NCI-H510A (cell line): ENCODE measurements at places on chromosomes 13 and 19.

GRCh38 chr19:1311543-1312091 is 25.9 kb downstream of the EFNA2 start:
- DNase-seq = no peak

DNA sequence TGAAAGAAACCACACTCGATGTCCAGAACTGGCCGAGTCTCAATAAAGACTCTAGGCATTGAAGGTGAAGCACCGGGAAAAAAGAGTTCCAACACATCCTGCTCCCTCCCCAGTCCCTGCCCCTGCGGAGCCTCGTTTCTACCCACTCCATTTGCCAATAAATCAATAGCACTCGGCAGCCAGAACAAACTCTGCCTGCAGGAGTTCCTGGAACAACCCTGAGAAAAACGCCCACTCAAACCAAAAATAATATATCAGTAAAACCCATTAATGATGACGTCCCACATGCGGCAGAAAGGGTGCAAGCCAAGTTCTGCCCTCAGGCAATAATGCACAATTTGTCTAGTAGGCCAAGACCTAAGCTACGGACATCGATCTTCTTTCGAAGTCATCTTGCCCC is 41.0 kb downstream of the PDCD5 start:
- DNase-seq = no peak

DNA sequence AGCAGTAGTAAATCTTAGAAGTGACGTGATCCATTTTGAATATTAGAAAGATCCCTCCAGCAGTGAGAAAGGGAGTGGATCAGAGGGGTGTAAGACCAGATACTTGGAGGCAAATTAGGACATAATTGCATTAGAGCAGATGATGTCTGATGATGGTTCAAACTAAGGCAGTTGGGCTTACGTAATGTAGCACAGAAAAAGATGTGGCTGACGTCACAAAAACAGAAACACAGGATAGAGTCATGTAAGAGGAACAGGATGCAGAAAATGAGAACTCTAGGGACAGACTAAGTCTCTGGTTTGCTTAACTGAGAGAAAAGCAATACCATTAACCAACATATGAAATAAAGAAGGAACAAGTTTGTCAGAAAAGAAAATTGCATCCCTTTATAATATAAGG is 392.5 kb upstream of the DACH1 start:
- no peak for DNase-seq

- DNase-seq = peak; percentile 39
Measured at GRCh38 chr13:111610081-111610480, 289.6 kb downstream of the TEX29 start.

DNA sequence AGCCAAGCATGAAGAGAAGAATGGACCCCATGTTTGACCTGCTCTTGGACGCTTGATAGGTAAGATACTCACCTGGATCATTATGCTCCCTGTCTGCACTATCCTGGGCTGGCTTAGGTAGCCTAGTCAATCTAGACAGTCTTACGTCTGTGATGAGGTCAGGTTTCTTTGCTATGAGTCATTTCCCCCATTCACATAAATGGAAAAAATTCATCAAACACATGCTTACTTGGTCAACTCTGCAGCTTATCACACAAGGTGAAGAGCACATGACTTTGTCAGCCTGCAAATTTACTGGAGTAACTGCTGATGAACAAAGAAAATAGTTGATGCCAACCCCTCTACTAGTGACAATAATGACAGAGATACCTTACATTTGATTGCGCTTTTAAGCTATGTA is 170.0 kb downstream of the NUFIP1 start:
- DNase-seq = no peak

GRCh38 chr13:97432232-97432916 is 1.6 kb upstream of the RAP2A start:
- no peak for DNase-seq

GRCh38 chr13:41241626-41242025 is 21.8 kb downstream of the MTRF1 start:
- DNase-seq = no peak

DNA sequence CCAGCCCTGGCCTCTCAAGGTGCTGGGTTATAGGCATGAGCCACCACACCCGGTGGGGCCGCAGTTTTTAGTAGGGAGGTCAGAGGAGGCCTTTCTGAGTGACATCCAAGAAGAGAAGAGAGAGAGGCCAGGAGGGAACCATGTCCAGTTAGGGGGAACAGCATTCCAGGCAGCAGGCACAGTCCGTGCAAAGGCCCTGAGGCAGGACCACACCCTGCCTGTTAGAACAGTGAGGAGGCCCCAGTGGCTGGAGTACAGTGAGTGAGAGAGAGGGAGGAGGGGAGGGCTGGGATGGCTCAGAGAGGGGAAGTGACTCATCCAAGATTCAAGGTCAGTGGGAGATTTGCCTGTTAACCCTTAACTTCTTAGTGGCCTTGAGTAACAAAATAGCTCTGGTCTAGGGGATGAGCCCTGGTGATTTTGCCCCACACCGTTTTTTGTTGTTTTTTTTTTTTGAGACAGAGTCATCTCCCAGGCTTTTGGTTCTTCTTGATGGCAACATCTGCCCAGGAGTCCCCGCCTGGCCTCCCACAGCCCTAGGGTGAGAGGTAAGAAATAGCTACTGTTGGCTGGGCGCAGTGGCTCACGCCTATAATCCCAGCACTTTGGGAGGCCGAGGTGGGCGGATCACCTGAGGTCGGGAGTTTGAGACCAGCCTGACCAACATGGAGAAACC is 2.7 kb upstream of the PLIN3 start:
- no peak for DNase-seq

DNA sequence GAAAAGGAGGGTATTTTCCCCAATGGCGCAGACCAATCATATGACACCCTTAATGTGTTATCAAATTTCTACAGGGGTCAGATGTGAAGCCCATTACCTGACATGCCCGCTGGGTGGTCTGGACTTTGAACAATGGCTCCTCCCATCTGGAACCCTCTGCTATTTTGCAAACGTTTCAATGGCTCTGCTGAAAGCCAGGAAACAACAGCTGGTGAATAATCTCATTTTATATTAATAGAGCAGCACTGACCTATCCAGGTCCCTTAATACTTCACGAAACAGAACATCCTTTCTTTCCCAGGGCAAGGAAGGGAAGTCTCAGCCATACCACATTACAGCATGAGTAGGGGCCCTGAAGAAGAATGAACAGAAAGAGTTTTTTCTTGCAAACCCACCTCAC is 20.3 kb upstream of the KPNA3 start:
- DNase-seq = no peak

DNA sequence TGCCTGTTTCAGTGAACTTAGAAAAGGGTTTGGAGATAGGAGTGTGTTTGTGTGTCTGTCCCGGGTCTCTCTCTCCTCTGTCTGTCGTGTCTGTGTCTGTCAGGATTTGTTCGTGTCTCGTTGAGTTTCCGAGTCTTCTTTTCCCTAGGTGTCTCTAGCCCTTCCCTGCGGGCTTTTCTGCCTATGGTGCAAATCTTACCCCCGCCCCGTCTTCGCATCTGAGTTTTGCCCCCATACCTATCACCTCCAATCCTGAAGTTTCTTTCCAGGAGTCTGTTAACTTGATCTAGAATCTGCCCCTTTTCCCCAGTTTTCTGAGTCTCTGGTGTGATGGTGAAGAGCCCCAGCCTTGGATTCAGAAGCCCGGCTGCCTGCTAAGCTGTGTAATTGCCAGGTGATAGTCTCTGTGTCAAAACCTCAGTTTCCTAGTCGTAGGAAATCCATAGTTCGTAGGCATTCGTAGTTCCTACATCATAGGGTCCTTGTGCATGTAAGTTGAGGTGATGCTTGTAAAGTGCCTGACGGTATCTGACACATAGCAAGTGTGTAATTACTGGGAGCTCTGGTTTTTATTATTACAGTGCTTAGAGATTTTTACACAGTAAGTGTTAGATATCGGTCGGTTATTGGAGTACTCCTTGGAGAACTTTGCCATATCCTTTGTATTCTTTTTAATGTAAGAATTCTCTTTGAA is 782 bp downstream of the EPN1 start:
- DNase-seq = no peak

DNA sequence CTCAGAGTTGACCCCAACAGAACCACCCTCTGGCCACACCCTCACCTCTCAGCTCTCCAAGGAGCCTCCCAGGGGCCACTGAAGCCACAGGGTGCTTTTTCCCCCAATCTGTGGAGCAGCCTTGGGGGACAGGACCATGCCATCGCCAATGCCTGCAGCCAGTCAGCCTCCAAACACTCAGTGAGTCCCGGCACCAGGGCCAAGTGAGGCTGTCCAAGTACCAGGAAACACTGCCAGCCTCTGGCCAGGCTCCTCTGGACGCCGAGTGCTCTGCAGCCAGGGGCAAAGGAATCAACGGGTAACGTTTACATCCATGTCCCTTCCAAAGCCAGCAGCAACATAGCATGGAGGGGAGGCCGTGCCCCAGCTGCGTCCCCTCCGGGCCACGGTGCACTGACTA is 9.5 kb upstream of the COMP start:
- no peak for DNase-seq

DNA sequence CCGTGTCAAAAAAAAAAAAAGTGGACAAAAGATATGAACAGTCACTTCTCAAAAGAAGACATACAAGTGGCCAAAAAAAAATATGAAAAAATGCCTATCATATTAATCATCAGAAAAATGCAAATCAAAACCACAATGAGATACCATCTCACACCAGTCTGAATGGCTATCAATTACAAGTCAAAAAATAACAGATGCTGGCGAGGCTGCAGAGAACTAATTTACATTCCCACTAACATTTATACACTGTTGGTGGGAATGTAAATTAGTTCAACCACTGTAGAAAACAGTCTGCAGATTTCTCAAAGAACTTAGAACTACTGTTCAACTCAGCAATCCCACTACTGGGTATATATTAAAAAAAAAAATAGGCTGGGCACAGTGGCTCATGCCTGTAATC is 26.5 kb upstream of the FOXO1 start:
- no peak for DNase-seq

DNA sequence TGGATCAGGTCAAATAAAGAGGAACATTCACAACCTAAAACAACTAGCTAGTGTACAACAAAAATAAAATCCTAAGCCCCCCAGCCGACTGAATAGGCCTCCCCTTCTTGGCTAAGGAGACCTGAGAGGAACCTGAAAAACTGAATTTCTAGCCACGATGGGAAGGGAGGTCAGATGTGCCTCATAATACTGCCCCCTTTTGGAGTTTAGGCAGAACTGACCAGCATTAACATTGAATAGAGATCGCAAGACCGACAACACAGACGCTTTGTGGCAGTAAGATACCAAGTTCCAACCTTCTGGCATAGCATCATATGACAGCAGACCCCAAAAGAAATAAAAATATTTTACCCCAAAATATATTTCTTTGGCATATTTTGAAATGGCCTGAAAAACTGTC is 15.9 kb downstream of the CBY2 start:
- DNase-seq = no peak

GRCh38 chr19:37981785-37982475 is 74.9 kb downstream of the SIPA1L3 start:
- peak; percentile 70 for DNase-seq

- DNase-seq = no peak
Measured at GRCh38 chr13:33353210-33353609, 67.7 kb upstream of the STARD13 start.

DNA sequence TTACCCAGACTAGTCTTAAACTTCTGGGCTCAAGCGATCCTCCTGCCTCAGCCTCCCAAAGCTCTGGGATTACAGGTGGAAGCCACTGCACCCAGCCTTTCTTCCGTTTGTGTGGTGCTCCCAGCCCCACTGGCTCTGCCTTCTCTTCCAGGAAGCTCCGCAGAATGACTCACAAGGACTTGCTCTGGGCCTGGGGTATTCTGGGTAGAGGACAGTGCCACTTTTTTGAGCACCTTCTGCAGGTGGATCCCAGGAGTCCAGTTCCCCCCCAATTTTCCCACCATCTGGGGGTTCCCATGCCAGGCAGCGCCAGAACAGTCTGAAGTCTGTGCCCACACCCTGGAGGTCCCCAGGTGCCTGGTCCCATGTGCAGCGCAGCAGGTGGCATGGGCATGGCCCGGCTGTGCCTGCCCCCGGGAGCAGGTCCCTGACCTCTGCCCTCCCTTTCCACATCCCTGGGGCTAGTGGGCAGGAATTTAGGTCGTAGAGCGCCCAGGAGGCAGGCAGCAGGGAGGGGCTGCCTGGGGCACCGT is 1.6 kb downstream of the REEP6 start:
- no peak for DNase-seq

DNA sequence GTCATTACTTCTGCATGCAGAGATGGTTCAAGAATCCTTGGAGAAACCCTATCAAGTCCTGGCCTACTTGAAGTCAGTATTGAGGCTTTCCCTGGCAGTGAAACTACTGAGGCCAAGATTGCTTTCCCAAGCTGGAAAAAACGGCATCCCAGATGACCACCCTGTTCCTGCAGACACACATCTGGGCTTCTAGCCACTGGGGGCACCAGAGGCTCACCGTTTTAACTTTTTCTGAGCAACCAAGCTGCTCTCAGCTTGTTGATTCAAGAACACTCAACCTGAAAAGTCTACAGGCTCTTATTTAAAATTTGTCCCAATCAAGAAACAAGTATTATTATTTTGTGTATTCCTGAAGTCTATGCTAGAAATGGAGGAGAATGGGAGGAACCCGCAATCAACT is 66.6 kb downstream of the SPRYD7 start:
- DNase-seq = no peak

GRCh38 chr19:50933640-50934039 is 19.2 kb downstream of the KLK5 start:
- no peak for DNase-seq

GRCh38 chr19:10828981-10829821 is 6.8 kb downstream of the TMED1 start:
- DNase-seq = no peak

DNA sequence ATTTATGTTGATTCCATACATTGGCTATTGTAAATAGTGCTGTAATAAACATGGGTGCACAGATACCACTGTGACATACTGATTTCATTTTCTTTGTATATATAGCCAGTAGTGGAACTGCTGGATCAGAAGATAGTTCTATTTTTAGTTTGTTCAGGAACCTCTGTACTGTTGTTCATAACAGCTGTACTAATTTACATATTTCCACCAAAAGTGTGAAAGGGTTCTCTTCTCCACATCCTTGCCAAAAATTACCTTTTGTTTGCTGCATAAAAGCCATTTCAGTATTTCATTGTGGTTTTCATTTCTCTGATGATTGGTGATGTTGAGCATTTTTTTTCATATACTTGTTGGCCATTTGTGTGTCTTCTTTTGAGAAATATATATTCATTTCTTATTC is 1962.1 kb downstream of the PCDH9 start:
- DNase-seq = no peak

- DNase-seq = no peak
Measured at GRCh38 chr19:40689339-40690049, 957 bp downstream of the NUMBL start.

GRCh38 chr19:47112166-47112996 is 1.2 kb downstream of the ZC3H4 start:
- DNase-seq = peak; percentile 85

DNA sequence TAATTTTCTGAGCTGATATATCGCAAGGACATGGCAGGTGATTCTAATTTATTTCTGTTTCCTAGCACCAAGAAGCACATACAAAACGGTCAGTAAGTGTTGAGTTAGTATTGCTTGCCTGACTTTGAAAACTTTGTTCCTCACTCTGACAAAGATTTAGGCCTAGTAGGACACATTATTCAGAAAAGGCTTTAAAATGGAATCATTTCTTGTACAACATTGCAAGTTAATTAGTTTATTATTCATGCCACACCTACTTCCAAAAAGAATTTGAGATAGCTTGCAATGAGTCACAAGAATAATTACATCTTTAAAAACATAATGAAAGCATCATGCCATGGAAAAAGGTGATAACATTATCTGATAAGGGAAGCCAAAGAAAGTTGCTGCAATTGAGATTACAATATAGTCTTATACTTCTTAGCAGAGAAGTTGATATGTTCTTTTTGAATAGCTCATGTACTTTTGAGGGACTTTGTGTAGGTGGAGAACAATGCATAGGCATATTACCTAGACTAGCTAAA is 474.2 kb downstream of the KLF5 start:
- DNase-seq = no peak

- no peak for DNase-seq
Measured at GRCh38 chr19:55095260-55096060, 19.8 kb downstream of the EPS8L1 start.
